Activated naive CD8-positive, alpha-beta T cell treated with anti-CD3 and anti-CD28 coated beads, Interleukin-2, amount 50 U/mL, for 16 hours (primary cell): ENCODE measurements at places on chromosomes 4 and X.

- no peak for DNase-seq
Observed at GRCh38 chr4:139337612-139338011, 35.3 kb upstream of the NDUFC1 start.

- DNase-seq: no peak
Observed at GRCh38 chr4:121462660-121463261, 81.9 kb upstream of the QRFPR start.

DNA sequence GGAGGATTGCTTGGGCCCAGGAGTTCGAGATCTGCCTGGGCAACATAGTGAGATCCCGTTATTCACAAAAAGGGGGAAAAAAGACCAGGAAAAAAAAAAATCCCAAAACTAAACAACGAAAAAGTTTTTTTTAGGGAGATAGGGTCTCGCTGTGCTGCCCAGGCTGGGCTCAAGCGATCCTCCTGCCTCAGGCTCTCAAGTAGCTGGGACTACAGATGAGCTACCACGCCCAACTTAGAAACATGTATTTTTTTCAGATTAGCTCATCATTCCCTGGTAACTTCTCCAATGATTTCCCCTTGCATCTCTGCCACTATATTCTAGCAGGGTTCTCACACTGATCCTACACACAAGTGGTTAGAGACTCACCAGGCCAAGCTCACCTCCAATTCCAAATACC, 24.4 kb upstream of the IRAK1 start:
- no peak for DNase-seq

- no peak for DNase-seq
Observed at GRCh38 chr4:13881892-13882291, 254.4 kb upstream of the BOD1L1 start.

GRCh38 chr4:2787230-2788100, 5.4 kb upstream of the SH3BP2 start:
- DNase-seq: no peak

DNA sequence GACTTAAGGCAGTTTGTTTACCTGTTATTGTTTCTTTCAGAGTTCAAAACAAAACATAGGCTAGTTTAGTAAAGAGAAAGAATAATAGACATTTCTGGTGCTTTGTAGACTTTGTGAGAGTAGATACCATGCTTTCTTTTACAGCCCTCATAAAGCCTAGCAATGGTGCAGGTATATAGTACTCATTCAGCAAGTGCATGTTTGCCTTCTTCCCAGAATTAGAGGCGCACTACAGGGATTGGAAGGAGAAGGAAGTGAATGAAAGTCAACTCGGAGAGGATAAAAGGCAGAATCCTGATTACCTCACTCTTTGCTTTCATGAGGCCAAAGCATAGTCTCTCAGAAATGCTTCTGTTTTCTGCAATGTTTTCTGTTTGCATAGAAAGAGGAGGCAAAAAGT, 43.1 kb upstream of the FHDC1 start:
- DNase-seq: no peak

DNA sequence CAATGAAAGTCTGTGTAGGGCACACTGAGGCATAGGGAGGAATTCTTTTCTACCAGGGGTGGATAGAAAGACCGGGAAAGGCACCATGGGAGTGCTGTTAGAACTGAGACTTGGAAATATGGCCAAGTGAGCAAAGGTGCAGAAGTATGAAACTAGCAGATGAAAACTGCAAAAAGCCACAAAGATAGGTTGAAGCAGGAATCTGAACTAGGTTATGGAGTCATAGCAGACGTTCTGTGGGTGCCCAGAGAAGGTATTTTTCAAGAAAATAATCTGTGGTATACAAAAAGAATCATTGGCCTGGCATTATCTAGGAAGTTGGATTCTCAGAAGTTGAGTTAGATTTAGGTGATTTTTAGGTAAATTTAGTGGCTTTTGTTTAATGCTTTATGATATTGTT, 48.5 kb downstream of the SMAD1 start:
- DNase-seq: no peak

- DNase-seq: no peak
Observed at GRCh38 chr4:169154121-169154520, 116.6 kb downstream of the SH3RF1 start.

GRCh38 chr4:82706349-82707000, 92.1 kb downstream of the SCD5 start:
- DNase-seq: no peak

DNA sequence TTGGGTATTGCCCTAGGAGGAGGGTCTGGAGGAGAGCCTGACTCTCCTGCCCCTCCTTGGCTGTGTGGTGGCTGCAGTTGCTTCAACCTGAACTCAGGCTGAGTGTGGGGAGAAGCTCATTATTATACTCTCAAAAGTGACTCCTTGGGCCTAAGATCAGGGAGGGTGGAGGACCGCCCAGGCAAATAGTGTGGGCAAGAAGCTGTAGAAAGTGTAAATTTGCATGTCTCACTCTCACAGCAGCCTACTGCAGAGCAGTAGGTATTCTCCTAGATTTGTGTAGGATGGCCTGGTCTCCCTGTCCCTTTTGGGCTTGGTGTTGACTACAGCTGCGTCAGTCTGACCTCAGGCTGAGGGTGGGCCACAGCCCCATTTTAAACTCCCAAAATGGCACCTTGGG, 156.1 kb downstream of the ZNF330 start:
- DNase-seq: no peak

- no peak for DNase-seq
Observed at GRCh38 chr4:105283501-105283900, 136.8 kb downstream of the TET2 start.

DNA sequence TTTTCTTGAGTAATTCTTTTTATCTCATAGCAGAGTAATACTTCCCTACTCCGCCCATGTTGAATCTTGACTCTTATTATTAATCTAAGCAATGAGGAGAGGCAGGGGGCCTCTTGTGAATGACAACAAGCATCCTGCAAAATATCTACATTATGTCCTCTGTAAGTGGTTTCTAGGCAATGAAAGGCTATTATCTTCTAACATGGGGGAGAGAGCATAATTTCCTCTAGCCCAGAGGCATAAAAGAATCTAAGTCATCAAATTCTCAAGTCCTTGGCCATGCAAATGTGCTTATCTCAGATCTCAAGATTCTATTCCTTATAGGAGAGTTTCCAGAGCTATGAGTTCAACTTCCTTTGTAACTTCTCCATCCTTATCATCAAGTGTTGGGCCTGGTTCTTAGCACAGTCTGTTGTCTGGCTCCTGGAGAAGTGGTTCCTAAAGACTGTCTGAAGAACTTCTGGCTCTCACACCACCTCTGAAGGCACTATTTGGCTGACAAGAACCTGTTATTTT, 423.1 kb upstream of the INTU start:
- DNase-seq: no peak

GRCh38 chr4:165692082-165692481, 181.0 kb upstream of the TLL1 start:
- DNase-seq: no peak

GRCh38 chrX:103488794-103489193, 30.5 kb downstream of the RAB40A start:
- no peak for DNase-seq

DNA sequence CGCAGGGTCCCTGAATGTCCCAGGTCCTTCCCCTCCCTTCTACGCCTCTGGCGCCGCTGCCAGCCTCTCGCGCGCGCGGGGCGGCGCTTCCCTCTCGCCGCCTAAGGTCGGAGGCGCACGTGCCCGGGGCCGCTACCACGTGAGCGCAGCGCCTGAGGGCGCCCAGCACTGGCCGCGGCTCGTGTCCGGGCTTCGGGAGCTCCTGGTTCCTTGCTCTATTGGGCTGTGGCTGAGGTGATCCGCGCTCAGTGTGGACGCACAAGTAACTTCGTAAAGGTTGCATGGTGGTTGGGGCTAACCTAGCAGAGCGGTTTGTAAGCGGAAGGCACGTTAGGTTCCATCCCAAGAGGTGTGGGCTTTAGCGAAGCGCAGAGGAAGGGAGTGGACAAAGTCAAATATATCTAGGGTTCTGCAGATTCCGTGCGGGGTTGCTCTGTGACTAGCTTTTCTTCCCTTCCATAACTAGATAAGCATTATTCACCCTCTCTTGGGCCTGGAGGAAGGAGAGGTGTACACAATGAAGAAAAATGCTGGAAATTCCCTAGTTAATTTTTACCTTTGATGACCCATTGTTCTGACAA, 1.8 kb downstream of the TLL1 start:
- no peak for DNase-seq

DNA sequence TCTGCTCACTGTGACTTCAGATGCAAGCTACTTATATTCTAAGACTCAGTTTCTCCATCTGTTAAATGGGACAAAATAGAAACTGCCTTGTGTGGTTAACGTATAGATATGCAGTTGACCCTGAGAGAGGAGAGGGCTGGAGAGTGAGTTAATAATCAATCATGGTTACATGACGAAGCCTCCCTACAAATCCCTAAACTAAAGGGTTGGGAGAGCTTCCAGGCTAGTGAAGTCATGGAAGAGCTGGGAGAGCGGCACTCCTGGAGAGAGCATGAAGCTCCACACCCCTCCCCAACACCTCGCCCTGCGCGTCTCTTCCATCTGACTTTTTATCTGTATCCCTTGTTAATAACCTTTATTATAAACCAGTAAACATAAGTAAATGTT, 138.5 kb upstream of the FAM9B start:
- no peak for DNase-seq

DNA sequence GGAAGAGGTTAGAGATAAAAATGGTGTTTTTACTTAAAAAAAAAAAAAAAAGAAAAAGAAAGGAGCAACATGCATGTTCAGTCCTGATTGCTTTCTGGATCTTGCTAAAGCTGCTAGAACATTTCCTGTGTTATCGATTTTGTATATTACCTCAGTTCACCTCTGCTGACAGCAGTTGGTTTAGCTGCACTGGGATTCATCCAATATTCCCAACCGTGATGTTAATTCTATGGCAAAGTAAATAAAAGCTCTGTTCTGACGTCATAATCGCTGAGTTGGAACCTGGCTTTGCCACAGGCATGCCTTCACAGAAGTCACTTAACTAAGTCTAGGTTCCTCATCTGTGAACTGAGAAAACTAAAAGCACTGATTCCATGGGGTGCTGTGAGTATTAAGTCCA, 90.7 kb upstream of the SORBS2 start:
- no peak for DNase-seq

DNA sequence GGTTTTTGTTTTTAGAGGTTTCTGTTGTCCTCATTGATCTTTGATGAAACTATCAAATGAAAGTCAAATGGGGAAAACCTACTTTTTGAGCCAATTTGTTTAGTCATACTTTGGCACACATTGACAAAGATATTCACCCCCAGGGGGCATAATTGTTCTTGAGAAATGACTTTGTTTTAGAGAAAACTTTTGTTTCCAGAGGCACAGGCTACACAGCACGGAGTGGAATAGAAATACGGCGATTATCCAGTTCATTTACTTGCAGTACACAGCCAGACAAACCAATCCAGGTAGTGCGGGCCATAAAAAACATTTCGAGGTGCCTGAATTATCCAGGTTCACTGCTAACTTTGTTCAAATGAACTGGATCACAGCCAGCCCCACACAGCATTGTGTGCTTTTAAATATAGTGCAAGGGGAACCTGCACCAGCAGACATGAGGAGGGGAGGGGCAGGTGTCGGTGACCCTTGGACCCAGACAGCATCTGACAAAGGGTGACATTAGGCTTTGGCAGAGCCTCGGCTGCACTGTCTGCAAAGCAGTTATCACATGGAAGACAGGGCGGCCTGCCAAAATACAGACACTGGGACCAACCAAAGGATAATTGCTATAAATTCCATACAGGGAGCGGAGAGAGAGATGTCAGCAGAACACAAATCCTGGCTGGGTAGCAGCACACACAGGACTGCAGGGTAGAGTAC, 179.6 kb upstream of the NOCT start:
- DNase-seq: no peak

- no peak for DNase-seq
Observed at GRCh38 chr4:188658958-188659522, 519.8 kb downstream of the TRIML1 start.

- peak; percentile 32 for DNase-seq
Observed at GRCh38 chrX:12946838-12947544, 27.9 kb upstream of the TMSB4X start.

GRCh38 chr4:186726426-186727168, 2.9 kb upstream of the FAT1 start:
- no peak for DNase-seq

DNA sequence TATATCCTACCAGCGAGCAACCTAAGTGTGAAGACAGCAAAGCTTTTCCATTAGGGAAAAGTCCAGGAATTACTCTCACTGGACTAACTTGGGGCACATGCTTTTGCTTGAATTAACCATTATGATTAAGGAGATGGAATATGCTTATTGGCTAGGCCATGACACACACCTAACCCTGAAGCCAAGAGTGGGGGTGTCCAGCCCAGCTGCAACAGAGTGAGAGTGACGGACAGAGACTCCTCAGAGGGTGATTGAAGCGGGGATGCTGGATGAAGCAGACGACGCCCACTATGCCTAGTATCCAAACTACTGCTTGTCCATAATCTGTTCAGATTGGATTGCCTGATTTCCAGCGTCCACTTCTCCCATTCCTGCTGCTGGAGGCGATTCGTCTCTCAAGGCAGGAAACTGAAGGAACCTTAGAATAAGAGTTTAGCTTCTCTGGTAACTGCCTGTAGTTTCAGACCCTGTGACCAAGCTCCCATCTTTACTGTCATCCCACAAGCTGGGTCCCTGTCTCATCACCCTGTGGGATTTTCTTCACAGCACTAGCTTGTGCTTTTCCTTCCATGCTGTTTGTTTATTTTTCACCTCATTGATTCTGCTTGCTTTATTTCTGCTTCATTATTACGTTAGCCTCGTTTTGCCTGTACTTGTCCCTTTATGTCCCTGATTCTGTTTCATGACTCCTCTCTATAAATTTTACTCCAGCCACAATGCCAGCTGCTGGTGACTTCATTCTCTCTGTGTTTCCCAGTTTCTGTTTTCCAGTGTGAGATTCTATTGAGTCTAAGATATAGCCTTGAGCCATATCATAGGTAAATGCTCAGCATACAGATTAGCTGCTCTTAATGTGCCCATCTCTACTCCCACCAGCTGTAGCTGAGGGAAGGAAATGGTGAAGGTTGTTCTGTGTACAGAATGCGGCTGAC, 19.0 kb downstream of the FAM47E start:
- DNase-seq: no peak

GRCh38 chr4:78653655-78654054, 102.1 kb downstream of the ANXA3 start:
- no peak for DNase-seq

DNA sequence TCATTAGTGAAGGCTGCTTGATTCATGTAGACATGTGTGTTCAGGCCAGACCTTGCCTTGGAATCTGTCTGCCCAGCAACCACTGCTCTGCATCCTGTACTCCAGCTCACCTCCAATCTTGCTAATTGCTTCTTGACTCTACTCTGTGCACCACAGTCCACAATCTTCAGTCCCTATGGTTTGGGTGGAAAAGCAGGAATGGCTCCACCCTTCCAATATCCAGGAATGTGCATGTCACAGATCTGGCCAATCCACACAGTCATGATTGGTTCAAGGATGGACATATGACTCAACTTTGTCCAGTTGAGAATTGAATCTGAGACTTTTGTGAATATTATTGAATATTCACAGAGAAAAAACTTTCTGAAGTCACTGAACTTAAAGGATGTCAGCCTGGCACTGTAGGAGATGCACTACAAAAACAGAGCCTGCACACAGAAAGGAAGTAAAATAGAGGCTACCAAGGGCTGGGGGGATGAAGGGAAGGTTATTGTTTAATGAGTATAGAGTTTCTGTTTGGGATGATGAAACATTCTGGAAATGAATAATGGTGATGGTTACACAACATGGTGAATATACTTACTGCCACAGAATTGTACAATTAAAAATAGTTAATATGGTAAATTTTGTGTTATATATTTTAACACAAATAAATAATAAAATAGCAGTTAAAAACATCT, 161.3 kb upstream of the USP38 start:
- DNase-seq: no peak
